ENCODE measurements at places on chromosomes 6 and 20.

DNA sequence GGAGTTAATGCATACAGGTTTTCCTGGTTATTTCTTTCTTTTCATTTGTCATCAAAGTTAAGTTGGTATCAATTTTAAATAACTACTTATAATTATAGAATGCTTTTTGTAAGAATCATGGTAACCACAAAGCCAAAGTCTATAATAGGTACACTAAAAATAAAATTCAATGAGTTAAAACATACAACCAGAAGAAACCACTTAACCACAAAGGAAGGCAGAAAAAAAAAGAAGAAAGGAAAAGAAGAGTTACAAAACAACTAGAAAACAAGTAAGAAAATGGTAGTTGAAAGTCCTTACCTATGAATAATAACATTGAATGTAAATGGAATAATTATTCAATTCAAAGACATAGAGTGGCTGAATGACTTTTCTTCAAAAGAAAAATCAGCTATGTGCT is 45.6 kb downstream of the THBS2 start:
- DNase-seq: no peak

GRCh38 chr6:82571455-82571854 is 207.8 kb downstream of the TPBG start:
- no peak for DNase-seq

GRCh38 chr6:53128842-53129241 is 19.8 kb downstream of the GCM1 start:
- DNase-seq: no peak

- DNase-seq: no peak
Observed at GRCh38 chr6:158016571-158017383, 35.1 kb downstream of the SYNJ2 start.

- no peak for DNase-seq
Observed at GRCh38 chr20:62292108-62292507, 10.7 kb upstream of the ADRM1 start.

GRCh38 chr20:47040506-47041125 is 146.0 kb downstream of the EYA2 start:
- no peak for DNase-seq
